ENCODE measurements at places on chromosomes 6 and 20.

- no peak for DNase-seq
Observed at GRCh38 chr6:11069760-11070159, 23.9 kb upstream of the SMIM13 start.

GRCh38 chr6:11618533-11618932 is 81.0 kb downstream of the TMEM170B start:
- DNase-seq: peak; percentile 1

- no peak for DNase-seq
Observed at GRCh38 chr6:37985355-37985754, 165.8 kb downstream of the ZFAND3 start.

DNA sequence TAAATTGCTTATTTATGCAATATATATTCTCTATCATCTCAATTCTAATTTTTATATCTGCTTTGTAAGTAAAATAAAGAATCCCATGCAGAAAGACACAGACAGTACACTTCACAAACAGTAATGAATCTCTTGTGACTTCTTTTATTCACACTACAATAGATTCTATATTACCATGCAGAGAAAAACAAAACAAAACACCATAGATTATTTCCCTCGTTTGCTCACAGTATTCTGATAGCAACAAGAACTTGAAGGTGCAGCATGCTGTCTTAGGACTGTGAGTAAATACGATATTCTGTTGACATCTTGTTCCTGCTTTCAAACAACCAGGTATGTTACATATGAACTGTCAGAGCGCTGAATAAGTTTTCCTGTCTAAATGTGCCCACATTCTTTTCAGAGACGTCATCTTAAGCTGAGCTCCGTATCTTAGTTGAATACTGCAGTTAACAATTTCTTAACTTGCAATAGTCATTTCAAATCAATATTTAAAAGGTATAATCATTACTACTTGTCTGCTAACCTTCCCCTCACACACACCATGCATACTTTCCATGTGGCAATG is 140.1 kb downstream of the BTBD9 start:
- no peak for DNase-seq

GRCh38 chr20:6178537-6178936 is 55.7 kb upstream of the FERMT1 start:
- peak; percentile 51 for DNase-seq

Data from SHP77 treated with DMSO at 0.1 percent for 48 hours (cell line).